H54 (cell line): ENCODE measurements at places on chromosomes 2 and 18.

DNA sequence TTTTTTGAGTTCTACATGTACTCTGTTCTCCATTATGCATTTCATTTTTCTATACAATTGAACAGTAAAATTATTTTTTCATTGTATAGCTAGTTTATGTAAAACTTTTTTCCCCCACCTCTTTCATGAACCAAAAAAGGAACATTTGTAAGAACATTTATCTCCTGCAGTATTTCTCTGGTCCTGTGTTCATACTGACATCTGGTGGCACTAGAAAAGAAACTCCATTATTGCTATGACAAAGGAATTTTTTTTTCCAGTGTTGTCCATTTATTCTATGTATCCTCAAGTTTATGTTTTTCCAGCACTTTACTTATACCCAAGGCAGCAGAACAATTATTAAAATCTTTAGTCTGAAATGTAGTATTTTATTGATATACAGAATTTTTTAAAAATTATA is 27.4 kb upstream of the CHAC2 start:
- no peak for DNase-seq

GRCh38 chr18:21575656-21576055 is 24.8 kb downstream of the ESCO1 start:
- DNase-seq: no peak

- DNase-seq: no peak
Measured at GRCh38 chr2:206723288-206723687, 5.1 kb upstream of the DYTN start.

- DNase-seq: no peak
Measured at GRCh38 chr2:162720559-162721271, 117.9 kb downstream of the KCNH7 start.

DNA sequence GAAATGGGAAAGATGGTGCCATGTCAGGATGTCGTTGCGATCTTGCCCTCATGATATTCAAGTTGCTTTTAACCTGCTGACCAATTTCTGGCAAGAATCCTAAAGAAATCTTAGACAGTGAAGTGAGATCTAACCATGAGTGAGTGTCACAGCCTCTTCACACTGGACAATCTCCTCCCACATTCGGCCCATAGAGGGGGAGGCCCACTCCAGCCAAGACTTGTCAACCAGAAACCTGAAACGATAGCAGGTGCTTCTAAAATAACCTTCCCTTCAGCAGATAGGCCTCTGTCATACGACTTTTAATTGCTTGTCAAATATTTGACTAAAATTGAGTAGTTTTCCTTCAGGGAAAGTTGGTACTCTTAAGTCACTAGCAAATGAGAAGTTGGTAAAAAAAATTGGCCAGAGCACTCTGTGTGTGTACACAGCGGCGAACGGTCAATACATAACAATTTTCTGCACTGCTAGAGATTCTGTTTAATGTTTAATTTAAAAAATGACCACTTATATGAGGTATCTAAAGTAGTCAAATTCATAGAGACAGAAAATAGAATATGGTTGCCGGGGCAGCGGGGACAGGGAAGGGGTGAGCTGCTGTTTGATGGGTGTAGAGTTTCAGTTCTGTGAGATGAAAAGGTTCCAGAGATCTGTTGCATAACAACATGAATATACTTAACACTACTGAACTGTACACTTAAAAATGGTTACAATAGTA is 110.2 kb downstream of the VAPA start:
- DNase-seq: no peak

- no peak for DNase-seq
Measured at GRCh38 chr18:38886861-38887670, 1321.5 kb upstream of the CELF4 start.

- no peak for DNase-seq
Measured at GRCh38 chr2:204898928-204899640, 353.8 kb downstream of the PARD3B start.

GRCh38 chr2:2095360-2096093 is 235.5 kb downstream of the MYT1L start:
- DNase-seq: no peak

GRCh38 chr2:14363137-14363536 is 269.4 kb upstream of the LRATD1 start:
- no peak for DNase-seq
